Adrenal gland (tissue), 19 donors: ENCODE measurements at places on chromosomes 1 and 21.
A peak's percentile ranks its signal among the peaks of the same experiment; 100 is the strongest.

DNA sequence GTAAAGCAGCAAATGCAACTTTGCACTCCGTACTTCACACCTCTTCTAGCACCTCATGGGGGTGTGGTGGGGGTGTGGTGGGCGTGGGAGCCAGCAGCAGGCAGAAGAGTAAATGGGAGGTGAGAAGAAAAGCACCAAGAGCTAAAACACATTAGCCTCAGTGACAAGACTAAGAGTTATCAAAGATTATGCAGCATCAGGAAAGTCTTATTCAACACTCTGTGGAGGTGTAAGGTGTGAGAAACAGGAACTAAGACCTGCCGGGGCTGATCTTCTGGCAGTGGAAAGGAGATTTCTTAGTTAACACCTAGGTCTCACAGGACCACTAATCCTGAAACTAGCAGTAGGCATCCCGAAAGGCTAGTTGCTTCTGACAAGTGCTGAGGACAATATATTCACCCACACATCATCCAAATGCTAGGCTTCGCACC, 9.9 kb downstream of the TGFBR3 start:
- no peak for DNase-seq

GRCh38 chr1:60665311-60665710, 417.1 kb upstream of the NFIA start:
- no peak for DNase-seq

DNA sequence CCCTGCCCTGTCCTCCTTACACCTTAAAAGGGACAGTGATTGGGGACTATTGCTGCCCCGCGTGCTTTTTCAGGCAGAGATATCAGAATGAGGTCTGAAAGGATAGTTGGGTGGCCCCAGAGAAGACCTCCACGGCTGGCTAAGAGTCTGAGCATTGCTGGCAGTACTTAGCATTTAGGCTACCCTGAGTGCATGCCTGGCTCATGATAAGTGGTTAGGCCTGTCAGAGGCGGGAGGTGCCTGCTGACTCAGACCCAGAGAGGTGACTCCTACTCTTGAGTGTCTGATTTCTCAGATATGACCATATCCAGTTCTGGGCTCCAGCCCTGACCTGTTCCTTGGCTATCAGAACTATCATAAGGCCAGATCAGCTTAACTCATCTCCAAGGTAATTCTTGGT, 213.7 kb downstream of the PBX1 start:
- DNase-seq = peak; percentile 96

- no peak for DNase-seq
These were observed 122.0 kb downstream of the BEND5 start for GRCh38 chr1:48654606-48655210.

DNA sequence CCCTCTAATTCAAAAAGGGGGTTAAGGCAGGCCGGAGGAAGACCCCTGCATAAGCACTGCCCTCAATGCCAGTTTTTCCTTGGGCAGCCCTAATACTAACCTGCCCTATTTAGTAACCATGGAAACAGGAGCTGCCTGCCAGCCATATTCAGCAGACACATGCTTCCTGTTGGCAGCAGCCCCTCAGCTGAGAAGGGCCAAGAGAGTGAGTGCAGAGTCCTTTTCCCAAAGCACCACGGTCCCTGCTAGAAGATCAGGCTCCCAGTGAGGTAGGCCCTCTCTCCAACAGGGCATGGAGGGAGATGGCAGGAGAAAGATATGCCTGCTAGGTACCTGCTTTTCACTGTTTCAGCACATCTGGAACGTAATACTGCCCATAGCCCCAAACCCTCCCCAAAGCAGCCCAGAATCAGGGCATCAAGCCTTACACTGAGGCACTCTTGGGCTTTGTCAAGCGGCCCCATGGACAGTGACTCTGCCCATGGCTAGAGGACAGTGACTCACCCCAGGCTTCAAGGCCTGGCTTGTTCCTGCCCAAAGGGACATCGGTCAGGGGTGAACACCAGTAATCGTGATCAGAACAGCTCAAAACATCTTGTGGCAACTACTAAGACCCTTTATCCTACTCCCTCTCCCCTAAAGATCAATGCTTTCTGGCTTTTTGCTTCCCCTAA, 64.5 kb downstream of the BCAR3 start:
- peak; percentile 79 for DNase-seq

GRCh38 chr1:114316204-114316603, 162.5 kb upstream of the SYT6 start:
- no peak for DNase-seq

DNA sequence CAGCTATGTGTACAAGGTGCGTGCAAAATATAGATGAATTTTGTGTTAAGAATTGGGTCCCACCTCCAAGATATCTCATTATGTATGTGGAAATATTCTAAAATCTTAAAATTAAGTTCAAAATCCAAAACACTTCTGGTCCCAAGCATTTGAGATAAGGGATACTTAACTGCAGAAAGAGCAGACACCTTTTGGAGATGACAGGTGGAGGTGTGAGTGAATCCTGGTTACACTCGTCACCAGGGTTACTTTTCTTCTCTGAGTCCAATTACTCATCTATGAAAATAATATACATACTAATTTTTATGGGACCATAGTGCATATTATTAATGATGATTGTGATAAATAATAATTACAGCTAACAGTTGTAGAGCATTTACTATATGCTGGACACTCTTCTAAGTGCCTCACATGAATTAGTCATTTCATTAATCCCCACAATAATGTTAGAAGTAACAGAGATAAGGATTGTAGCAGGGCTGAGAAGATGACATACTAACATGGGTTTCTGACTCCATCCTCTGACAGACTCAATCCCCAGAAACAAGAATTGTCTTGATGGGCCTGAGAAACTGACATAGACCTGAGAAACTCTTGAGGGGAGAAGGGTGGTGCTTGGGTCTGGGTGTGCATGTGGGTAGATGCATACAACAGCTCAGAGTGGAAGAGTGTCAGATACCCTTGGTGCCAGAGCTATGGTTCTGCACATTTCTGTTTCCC, 8.3 kb upstream of the FASLG start:
- no peak for DNase-seq

- no peak for DNase-seq
These were observed 406 bp downstream of the PUSL1 start for GRCh38 chr1:1308756-1309250.

DNA sequence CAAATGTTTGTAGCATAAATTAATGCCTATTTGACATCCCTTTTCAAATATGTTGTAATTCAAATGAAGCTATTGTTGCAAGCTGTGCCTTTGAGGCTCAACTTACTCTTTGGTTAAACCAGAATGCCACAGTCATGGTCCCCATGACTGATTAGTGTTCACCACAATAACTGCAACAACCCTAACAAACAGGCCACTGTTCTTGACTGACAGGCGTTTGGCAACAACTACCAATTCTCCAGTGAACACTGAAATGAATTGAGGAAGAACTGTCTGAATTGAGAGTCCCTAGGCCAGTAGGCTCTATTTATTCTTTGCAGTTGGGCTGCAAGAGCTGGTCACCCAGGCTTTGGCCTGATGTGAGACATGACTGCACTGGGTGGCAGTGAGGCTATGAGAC, 6.6 kb upstream of the TMEM167B start:
- DNase-seq = no peak

DNA sequence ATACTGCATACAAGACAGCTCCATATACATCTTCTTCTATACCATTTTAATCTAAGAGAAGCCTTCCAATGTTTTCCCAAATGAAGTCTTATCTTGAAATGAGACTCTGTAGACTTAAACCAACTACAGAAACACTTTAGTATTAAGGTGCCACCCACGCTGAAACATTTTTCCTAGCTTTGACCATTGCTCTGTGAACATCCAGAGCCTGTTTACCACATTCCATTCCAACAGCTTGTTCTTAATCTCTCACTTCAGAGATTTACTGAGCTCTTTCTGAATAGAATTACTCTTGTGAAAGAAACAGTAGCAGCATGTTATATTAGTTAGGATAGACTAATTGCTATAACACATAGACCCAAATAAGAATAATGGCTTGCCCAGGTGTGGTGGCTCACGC, 19.6 kb upstream of the POGZ start:
- no peak for DNase-seq

DNA sequence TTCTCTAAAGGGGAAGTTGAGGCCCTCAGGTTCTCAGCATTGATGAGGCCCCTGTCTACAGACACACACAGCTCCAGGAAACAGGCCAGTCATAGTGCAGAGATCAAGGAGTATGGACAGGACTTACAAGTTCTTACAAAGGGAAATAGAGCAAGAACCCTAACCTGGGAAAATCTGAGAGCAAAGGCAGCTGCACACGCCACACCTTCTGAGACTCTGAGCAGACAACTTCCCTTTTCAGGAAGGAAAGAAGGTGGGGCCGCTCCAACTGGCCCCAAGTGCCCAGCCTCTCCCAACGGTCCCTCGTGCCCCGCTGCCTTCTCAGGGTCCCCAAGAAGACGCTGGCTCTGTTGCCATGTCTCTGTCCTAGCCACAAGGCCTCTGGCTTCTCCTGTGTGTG, 3.6 kb downstream of the NOC2L start:
- no peak for DNase-seq

DNA sequence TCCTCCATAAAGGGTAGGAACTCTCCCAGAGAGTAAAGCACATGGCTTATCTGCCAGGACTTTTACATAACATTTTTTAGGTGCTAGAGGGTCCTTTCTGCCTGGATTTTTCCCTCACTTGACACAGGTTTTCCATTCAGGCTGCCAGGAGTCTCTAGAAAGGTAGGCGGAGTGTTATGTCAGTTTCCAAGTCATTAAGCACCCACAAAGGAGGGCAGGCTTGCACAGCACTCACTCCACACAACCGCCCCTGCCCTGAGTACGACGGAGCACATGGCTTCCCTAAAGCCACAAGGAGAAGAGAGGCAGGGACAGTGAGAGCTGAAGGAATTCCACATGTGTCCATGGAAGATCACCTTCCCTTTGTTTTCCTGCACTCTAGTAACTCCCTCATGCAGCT, 55.7 kb downstream of the CAPZB start:
- no peak for DNase-seq

DNA sequence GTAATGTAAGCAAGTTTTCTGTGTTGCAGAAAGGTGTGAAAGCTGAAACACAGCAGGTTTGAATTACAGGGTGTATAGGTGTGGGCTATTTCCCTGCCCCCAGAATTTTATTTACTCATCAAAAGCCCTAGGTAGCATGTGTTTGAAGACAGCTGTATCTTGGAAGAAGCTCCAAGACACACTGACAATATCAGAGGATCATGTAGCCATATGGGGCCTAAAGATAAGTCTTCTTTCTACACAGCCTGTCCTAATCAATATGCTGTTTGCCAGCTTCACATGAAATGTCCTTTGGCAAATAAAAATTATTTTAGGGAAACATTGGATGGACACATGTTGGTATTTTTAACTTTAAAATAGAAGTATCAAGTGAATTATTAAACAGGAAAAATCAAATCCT, 17.5 kb upstream of the SUCO start:
- DNase-seq = no peak

GRCh38 chr1:19621274-19621950, 22.7 kb upstream of the NBL1 start:
- no peak for DNase-seq

GRCh38 chr1:226993814-226994585, 53.9 kb downstream of the COQ8A start:
- no peak for DNase-seq

DNA sequence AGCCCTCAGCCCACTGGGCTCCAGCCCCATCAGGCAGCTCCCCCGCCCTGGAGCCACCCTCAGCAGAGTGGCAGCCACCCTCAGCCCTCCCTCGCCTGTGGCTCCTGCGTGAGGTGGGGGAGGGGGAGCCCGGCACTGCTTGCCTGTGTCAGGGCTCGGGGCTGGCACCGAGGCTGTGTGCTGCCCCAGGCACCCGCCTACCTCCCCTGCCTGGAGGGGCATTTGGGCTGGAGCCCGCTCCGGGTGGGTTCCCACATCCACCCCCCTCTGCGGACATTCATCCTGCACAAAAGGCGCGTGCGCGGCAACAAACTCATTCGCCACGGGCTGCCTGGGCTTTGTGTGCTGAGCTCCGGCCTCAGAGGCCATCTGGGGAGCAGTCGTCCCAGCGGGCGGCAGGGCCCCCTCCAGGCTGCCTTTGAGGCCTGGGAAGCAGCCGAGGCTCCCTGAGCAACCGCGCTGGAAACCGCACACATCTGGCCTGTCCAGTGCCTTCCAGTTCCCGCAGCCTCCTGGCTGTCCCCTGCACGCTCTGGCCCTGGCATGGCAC, 12.6 kb upstream of the TNFRSF14 start:
- no peak for DNase-seq

DNA sequence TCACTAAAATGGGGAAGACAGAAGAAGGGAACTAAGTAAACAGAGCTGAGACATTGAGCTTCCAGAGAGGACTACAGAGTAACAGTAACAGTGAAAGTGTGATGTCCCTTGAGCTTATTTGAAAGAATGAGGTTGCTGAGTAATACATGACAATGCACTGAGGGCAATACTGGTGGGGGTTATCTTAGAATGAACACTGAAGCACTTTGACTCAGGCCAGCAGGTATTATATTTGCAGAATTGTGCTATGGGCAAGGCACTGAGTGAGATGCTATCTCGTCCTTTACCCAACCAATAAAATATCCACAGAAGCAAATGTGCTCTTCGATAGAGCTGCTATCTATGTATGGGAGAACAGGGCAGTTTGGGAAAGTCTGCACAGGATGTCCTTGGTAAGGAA, 133.2 kb downstream of the DISP1 start:
- no peak for DNase-seq

- DNase-seq = no peak
These were observed 712.1 kb downstream of the LTN1 start for GRCh38 chr21:28280611-28281010.

DNA sequence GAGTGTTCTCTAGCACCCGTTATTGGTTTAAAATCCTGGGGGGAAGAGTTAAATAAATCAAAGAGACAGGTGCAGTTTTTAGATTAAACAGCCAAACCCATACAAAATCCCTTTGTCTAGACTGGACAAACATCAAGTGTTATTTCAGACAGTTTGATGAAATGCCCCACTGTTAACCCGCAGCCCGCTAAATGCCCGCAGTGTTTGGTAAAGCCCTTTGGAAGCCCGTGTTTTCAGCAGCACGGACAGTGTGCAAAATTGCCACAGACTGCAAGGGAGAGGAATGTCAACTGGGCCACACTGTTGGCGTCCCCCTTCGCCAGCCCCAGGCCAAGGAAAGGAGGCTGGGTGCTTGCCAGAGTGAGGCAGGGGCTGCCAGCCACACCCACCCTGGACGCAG, 26.6 kb downstream of the AJAP1 start:
- DNase-seq = no peak

DNA sequence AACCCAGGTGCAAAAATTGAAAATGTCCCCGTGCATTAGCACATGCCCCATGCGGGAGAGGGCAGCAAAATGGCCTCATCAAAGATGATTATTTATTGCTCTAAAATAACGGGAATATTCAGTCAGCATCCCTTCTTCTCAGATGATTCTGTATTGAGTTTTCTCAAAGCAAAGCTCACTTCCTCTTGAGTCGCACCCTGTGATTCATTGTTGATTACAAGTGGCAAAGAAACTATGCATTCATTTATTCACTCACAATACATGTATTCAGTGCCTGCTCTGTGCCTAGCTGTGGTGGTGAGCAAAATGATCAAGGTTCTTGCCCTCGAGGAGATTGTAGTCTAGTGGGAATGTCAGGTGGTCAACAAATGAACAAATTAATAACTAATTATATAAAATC, 226.0 kb upstream of the KAZN start:
- DNase-seq = no peak

GRCh38 chr1:37159102-37159501, 124.8 kb upstream of the GRIK3 start:
- DNase-seq = no peak

GRCh38 chr1:24713176-24713575, 32.1 kb upstream of the CLIC4 start:
- no peak for DNase-seq
